SJCRH30 (cell line): ENCODE measurements at places on chromosomes 13 and 19. TPM values are rescaled to one million over a fixed set of nuclear protein-coding genes. Genes with fewer than 3 reads are reported as not detected.
A peak's percentile ranks its signal among the peaks of the same experiment; 100 is the strongest.

The EHD2 gene
- 9.0 and 9.4 TPM in 2 replicates for total RNA-seq

The ZNF547 gene
- 1.9 and 2.0 TPM in 2 replicates for total RNA-seq

GRCh38 chr19:49515767-49516166, 3.3 kb downstream of the FCGRT start:
- H3K27me3 ChIP-seq: no peaks in the 10 kb centered on the region
- DNase-seq: no peak
- H3K27ac ChIP-seq: no peak overlapping the region
- H3K4me1 ChIP-seq: no peaks in the 10 kb centered on the region

GRCh38 chr19:13615890-13616289, 109.6 kb upstream of the CACNA1A start:
- no peak for DNase-seq
- no peaks in the 10 kb centered on the region for H3K36me3 ChIP-seq
- H3K27me3 ChIP-seq: no peaks in the 10 kb centered on the region
- no peaks in the 10 kb centered on the region for H3K4me1 ChIP-seq
- H3K27ac ChIP-seq: no peak overlapping the region

DNA sequence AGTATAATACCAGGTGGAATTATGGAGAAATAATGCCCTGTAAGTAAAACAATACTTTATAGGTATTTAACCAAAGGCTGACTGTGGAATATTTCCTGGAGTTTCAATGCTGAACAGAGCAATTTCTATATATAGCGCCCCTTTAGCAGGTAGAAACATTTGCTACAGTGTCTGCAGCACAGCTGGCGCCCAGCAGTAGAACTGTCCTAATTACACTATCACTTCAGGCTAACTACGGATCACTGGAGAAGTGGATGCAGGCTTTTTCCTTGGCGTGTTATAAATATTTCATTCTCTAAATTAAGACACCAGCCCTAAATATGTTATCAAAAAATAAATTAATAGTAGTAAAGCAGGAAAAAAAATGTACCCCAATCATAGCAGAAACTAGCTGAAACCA, 3.1 kb downstream of the SHISA2 start:
- H3K4me3 ChIP-seq: peak overlapping the region; percentile 69
- H3K4me1 ChIP-seq: peaks cover 13% of the 10 kb centered on the region
- H3K27me3 ChIP-seq: no peaks in the 10 kb centered on the region
- no peak overlapping the region for H3K27ac ChIP-seq
- H3K36me3 ChIP-seq: peaks cover 17% of the 10 kb centered on the region
